Neural crest cell (in vitro differentiated cells): ENCODE measurements at places on chromosomes 1 and 21. TPM values are rescaled to one million over a fixed set of nuclear protein-coding genes. Genes with fewer than 3 reads are reported as not detected.

GRCh38 chr1:25134801-25135461, 97.4 kb downstream of the SYF2 start:
- H3K27ac ChIP-seq = no peak overlapping the region
- H3K36me3 ChIP-seq = no peaks in the 10 kb centered on the region
- peaks cover 4% of the 10 kb centered on the region for H3K4me1 ChIP-seq
- DNase-seq = no peak

Gene FAM177B
- total RNA-seq = 0.47 TPM in 1 of 2 replicates, not detected in the other

Gene TTC22
- not detected in 2 replicates for total RNA-seq

DNA sequence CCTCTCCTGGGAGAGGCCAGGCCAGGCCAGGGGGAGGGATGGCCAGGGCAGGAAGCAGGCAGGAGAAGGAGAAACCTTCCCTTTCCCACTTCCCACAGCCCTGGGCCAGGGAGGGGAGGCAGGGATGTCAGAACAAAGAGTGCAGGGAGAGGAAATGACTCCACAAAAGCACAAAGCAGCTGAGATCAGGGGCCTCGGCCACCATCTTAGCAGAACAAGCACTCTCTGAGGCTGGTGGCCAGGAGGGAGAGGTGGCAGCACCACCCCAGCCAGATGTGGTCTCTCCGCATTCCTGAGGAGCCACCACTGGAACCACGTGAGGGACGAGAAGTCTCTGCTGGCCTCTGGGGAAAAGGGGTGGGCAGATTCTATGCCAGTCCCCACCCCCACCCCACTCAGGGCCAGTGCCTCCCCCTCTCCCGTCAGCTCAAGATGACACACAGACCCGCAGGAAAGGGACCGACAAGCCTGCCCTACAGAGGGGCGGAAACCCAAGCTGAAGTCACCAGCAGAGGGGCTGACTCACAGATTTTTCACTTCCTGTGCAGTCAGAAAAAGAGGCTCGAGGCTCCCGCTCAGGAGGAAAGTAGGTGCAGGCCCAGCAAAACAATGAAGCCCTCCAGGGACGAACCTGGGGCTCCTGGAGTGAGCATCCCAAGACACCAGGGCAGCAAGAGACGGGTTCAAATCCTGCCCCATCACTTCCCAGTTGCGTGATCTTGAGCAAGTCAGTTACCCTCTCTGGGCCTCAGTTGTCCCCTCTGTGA, 24.1 kb upstream of the ALDH4A1 start:
- H3K4me1 ChIP-seq = peaks cover 33% of the 10 kb centered on the region
- peak overlapping the region; percentile 89 for H3K27ac ChIP-seq
- H3K27me3 ChIP-seq = no peaks in the 10 kb centered on the region
- DNase-seq = no peak

DNA sequence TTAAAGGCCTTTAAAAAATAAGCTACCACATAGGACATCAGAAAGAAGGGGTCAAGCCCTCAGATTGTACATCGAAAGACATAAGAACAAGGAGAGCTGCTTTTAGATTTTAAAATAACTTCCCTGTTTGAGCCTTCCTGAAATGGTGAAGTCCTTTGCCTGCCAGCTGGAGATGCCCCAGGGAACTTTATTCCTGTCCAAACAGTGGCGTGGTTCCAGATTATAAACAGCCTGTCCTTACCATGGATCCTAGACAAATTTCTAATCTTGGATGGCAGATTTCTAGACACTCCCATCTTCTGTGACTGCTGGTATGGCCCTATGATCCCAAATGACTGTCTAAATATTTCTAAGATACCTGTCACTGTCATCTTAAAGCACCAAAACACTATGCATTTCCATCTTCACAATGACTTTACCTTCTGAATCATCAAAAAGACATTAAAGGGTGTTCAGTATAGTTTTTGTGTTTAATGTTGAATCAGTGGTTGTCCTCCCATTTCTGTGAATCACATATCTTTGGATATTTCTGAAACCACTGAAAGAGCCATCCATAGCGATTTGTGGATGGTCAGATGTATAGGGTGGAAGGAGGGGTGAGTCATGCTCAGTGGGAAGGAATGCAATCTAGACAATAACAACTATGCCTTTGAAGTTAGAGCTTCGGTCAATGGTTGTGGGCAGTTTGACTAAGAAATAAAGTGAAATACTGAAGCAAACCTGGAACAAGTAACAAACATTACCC, 23.2 kb downstream of the ILDR2 start:
- H3K4me3 ChIP-seq = no peak overlapping the region
- H3K27ac ChIP-seq = no peak overlapping the region
- peaks cover 71% of the 10 kb centered on the region for H3K4me1 ChIP-seq

GRCh38 chr1:2557482-2558400, 1.6 kb downstream of the TNFRSF14 start:
- H3K27me3 ChIP-seq = no peaks in the 10 kb centered on the region
- H3K27ac ChIP-seq = peak overlapping the region; percentile 35
- no peak overlapping the region for H3K4me3 ChIP-seq
- peaks cover 4% of the 10 kb centered on the region for H3K4me1 ChIP-seq
- no peak for DNase-seq
- no peaks in the 10 kb centered on the region for H3K36me3 ChIP-seq

DNA sequence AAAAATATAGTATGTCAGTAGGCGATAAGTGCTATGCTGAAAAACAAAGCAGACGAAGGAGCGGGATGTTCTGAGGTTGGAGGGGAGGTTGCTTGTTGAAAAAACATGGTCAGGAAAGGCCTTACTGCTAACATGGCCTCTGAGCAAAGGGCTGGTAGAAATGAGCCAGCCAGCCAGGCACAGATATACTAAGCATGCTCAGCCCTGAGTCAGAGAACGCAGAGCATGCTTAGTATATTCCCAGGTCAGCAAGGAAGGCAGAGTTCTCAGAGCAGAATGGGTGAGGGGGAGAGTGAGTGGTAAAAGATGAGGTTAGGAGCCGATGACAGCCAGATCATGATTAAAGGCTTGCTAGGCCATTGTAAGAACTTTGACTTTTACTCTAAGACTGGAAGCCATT, 36.7 kb downstream of the ZBTB40 start:
- H3K27ac ChIP-seq = no peak overlapping the region
- no peaks in the 10 kb centered on the region for H3K27me3 ChIP-seq
- DNase-seq = no peak
- peaks cover 7% of the 10 kb centered on the region for H3K4me1 ChIP-seq
- no peak overlapping the region for H3K4me3 ChIP-seq
- H3K36me3 ChIP-seq = peaks cover 27% of the 10 kb centered on the region

Gene IBA57
- total RNA-seq = 8.3 and 10.4 TPM in 2 replicates

- no peak overlapping the region for H3K27ac ChIP-seq
- H3K4me1 ChIP-seq = peaks cover 38% of the 10 kb centered on the region
- no peaks in the 10 kb centered on the region for H3K27me3 ChIP-seq
- no peaks in the 10 kb centered on the region for H3K36me3 ChIP-seq
- H3K4me3 ChIP-seq = no peak overlapping the region
- no peak for DNase-seq
Measured at GRCh38 chr1:150180474-150180873, 30.8 kb downstream of the PLEKHO1 start.

DNA sequence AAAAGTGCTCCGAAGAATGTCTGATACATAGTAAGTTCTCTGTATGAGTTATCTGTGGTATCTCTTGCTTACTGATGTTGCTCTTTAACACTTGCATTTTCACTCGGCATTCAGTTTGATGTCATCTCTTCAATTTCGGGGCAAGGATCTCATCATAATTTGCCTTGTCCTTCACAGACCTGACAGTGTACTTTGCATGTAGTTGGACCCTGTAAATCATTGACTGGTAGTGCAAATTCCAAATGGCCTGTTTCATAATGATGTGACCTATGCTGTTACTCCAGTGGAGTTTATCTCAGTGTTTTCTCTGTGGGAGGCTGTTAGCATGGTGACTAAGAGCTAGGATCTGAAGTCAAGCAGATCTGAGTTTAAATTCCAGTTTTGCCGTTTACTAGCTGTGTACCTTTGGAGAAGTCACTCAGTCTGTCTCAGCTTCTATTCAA, 34.2 kb upstream of the ABCD3 start:
- H3K4me3 ChIP-seq = no peak overlapping the region
- H3K36me3 ChIP-seq = no peaks in the 10 kb centered on the region
- no peak for DNase-seq
- no peak overlapping the region for H3K27ac ChIP-seq
- peaks cover 4% of the 10 kb centered on the region for H3K27me3 ChIP-seq
- no peaks in the 10 kb centered on the region for H3K4me1 ChIP-seq

GRCh38 chr1:83810144-83810543, 188.8 kb downstream of the TTLL7 start:
- H3K27me3 ChIP-seq = no peaks in the 10 kb centered on the region
- no peak overlapping the region for H3K4me3 ChIP-seq
- H3K36me3 ChIP-seq = no peaks in the 10 kb centered on the region
- H3K4me1 ChIP-seq = peaks cover 6% of the 10 kb centered on the region

DNA sequence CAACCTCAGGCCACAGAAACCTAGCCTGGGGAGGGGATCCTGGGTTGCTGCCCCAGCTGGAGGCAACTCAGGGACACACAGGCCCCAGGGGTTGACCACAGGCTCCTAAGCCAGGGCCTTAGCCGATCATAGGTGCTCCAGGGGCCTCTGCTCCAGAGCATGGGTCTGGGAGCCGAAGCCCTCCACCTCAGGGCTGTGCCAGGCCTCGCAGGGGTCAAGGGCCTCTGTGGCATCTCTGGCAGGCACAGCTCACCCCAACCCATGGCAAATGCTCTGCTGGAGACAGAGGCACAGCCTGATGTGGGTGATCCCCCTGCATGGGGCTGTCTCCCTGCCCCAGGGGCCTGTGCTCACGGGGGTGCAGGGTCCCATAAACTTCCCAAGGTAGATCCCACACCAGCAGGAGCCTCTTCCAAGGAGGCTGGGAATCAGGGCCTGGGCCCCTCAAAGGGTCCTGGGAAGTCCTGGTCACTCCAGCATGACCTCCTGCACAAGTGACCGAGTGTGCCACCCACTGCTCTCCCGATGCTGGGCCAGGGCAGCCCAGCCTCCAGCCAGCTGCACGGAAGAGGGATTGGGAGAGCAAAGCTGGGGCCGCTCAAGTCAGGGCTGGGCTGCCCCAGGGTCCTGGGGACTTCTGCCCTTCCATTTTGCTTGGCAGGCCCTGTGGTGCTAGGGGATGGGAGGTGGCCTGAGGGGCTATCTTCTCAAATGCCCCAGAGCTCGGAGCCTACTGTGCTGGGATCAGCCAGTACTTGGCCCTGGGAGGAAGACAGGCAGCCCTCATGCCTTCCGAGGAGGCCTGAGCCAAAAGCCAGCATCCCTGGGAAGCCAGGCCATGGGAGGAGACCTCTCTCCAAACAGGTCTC, 22.2 kb upstream of the PRSS38 start:
- H3K27me3 ChIP-seq = peaks cover 22% of the 10 kb centered on the region
- no peak for DNase-seq
- H3K4me1 ChIP-seq = no peaks in the 10 kb centered on the region
- no peaks in the 10 kb centered on the region for H3K36me3 ChIP-seq

- no peak for DNase-seq
- H3K4me1 ChIP-seq = no peaks in the 10 kb centered on the region
- H3K4me3 ChIP-seq = no peak overlapping the region
- H3K36me3 ChIP-seq = no peaks in the 10 kb centered on the region
- no peaks in the 10 kb centered on the region for H3K27me3 ChIP-seq
Measured at GRCh38 chr1:4118746-4119515, 218.9 kb upstream of the C1orf174 start.

DNA sequence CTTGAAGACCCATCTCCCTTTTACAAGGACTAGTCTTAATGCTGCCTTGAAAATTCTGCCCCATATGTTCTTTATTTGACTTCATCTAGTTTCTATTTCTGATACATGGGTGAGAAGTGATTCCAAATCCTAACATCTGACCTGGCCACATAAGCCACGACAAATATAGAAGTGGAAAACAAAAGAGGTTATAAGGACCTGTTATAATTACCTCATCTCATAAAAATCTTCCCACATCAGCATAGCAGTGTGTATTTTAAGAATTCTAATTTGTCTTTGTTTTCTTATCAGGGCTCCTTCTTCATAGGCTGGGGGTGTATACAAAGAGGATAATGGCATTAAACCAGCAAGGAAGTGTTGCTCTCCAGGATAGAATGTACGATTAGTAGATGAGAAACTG, 1007.4 kb downstream of the TTLL7 start:
- no peak for DNase-seq
- peaks cover 5% of the 10 kb centered on the region for H3K4me1 ChIP-seq
- no peaks in the 10 kb centered on the region for H3K36me3 ChIP-seq

DNA sequence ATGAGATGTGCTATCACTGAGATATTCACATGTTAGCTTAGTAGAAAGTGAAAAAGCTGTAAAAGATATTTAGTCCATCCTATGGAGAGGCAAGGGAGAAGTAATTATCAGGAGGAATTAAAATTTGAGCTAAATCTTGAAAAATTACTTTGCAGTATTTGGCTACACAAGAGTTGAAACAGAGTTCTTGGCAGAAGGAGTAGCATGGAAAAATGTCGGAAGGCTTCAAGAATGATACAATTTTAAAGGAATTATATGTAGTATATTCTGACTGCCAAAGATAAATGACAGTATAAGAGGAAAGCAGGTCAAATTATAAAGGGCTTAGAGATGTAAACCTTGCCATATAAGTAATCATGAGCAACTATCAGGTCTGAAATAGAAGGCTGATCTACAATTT, 518.9 kb downstream of the BRINP3 start:
- H3K36me3 ChIP-seq = no peaks in the 10 kb centered on the region
- H3K27ac ChIP-seq = no peak overlapping the region
- DNase-seq = no peak
- no peaks in the 10 kb centered on the region for H3K27me3 ChIP-seq
- no peaks in the 10 kb centered on the region for H3K4me1 ChIP-seq

Gene HHIPL2
- total RNA-seq = 0.23 and 0.42 TPM in 2 replicates

Gene UBE2U
- not detected in 2 replicates for total RNA-seq

DNA sequence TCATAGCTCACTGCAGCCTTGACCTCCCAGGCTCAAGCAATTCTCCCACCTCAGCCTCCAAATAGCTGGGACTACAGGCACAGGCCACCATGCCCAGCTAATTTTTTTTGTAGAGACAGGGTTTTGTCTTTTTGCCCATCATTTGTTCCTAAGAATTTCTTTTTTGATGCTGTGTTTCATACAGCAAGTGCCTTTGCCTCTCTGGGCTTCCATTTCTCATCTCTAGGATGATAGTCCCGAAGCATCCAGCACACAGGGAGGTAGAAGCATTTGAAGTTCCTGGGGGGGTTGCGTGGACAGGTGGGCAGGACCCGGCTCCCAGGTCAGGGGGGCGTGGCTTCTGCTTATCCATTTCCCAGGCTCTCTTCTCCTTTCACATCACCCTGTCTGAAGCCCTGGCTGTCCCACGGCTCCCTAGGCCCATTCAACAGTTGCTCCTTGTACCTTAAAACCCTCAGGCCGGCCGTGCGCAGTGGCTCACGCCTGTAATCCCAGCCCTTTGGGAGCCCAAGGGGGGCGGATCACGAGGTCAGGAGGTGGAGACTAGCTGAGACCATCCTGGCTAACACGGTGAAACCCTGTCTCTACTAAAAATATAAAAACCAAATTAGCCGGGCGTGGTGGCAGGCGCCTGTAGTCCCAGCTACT, 3.4 kb downstream of the ATP13A2 start:
- H3K36me3 ChIP-seq = no peaks in the 10 kb centered on the region
- H3K27ac ChIP-seq = no peak overlapping the region
- no peak overlapping the region for H3K4me3 ChIP-seq
